ENCODE measurements at places on chromosomes 5 and 9.

DNA sequence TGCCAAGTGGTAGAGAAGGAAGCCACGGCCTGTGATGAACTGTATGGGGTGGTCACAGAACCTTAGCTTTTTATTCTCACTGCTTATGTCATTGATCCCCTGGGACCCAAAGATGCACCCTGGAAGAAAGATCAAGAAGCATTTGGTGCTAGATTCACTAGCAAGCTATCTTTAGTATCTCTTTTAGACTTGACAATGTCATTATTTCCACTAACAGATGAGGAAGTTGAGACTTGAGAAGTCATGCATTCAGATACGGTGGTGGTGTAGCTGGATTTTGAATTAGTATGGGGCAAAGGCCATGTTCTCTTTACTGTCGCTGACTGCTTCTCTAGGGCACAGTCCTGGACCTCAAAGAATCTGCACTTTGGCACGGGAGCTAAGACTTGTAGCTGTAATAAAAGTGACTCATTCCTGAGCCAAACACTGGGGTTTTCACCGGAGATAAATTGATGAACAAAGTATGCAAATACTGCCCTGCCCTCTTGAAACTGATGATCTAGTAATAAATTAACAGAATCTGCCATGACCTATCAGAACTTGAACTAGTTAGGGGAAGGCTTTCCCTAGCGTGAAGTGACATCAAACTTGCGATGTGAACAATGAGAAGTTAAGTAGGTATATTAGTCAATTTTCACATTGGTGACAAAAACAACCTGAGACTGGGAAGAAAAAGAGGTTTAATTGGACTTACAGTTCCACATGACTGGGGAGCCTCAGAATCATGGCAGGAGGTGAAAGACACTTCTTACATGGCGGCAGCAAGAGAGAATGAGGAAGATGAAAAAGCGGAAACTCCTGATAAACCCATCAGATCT is 5.4 kb downstream of the GDA start:
- peak; percentile 6 for DNase-seq

GRCh38 chr9:71897577-71897976 is 13.4 kb downstream of the ABHD17B start:
- DNase-seq: peak; percentile 42

- peak; percentile 21 for DNase-seq
Observed at GRCh38 chr5:64229163-64229774, 63.6 kb downstream of the RNF180 start.

GRCh38 chr5:132019857-132020555 is 8.5 kb upstream of the ACSL6 start:
- DNase-seq: no peak

DNA sequence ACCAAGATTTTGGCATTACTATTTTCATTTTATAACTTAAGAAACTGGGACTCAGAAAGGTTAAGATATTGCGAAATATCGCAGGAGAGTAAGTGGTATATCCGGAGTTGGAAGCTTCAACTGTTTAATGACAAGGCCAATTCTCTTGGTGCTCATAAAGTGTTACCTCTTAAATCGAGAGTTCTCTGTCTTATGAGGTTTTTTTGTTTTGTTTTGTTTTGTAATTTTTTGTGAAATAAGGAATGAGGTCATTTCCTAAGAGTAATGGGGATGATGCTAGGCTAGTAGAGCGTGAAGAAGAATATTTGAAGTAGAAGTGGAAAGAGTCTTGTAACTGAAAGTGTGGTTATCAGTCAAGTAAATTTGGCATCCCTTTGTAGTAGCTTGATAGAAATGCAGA is 183.2 kb upstream of the DAB2 start:
- no peak for DNase-seq

GRCh38 chr5:176540476-176540899 is 3.3 kb upstream of the RNF44 start:
- peak; percentile 17 for DNase-seq

GRCh38 chr9:34387239-34387638 is 10.5 kb upstream of the MYORG start:
- no peak for DNase-seq

DNA sequence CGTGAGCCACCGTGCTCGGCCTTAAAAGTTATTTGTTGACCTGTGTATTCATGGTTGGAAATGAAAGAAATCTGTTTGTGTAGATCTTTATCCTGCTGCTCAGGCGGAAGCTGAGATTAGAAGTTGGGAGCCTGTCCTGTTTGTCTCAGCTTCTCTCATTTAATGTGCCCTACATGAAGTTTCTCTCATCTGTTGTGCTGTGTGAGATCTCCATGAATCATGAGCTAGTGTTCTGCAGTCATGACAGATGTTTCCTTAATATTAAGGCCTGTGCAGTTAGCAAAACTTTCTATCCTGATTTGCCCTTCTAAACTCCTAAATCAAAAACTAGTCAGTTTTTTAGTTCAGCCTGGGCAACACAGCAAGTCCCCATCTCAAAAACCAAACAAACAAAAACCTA is 59.5 kb downstream of the FAM78A start:
- no peak for DNase-seq

Measured in inflammatory macrophage (primary cell).